Lower lobe of right lung (tissue), 2 donors: ENCODE measurements at places on chromosomes 13 and 19.

GRCh38 chr13:45799451-45799850 is 52.1 kb downstream of the SIAH3 start:
- DNase-seq, result no peak

- DNase-seq, result no peak
Observed at GRCh38 chr13:67366533-67366932, 136.4 kb upstream of the PCDH9 start.

- DNase-seq, result peak; percentile 75
Observed at GRCh38 chr19:3145909-3146676, 10.3 kb downstream of the GNA15 start.

- DNase-seq, result no peak
Observed at GRCh38 chr19:50723069-50723468, at the start of gene CLEC11A. TSS of gene CLEC11A (plus strand) at chr19:50723364. CDS start at chr19:50723526, 162 bp downstream.
